Myocyte (in vitro differentiated cells): ENCODE measurements at places on chromosomes 7 and 10.

GRCh38 chr10:118042827-118043242 is 3.9 kb downstream of the RAB11FIP2 start:
- peak; percentile 13 for DNase-seq

DNA sequence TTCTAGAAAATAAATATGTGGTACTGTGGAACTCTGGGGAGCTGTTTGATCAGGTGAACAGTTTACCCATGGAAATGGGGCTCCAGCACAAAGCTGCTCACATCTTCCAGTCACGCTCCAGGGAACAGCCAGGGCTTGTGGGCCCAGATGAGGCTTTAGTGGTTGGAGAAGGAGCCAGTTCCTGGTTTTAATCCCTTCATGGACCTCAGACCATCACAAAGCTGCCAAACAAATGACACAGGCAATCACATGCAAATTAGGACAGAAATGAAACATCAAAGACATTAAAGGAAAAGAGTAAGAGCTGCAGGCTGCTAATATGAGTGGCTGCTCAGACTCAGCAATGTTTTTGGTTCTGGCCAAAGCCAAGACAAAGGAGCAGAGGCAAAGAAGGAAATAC is 2.2 kb upstream of the ATP6V0E2 start:
- DNase-seq = peak; percentile 48

GRCh38 chr10:44922796-44923545 is 11.8 kb downstream of the TMEM72 start:
- DNase-seq = no peak

DNA sequence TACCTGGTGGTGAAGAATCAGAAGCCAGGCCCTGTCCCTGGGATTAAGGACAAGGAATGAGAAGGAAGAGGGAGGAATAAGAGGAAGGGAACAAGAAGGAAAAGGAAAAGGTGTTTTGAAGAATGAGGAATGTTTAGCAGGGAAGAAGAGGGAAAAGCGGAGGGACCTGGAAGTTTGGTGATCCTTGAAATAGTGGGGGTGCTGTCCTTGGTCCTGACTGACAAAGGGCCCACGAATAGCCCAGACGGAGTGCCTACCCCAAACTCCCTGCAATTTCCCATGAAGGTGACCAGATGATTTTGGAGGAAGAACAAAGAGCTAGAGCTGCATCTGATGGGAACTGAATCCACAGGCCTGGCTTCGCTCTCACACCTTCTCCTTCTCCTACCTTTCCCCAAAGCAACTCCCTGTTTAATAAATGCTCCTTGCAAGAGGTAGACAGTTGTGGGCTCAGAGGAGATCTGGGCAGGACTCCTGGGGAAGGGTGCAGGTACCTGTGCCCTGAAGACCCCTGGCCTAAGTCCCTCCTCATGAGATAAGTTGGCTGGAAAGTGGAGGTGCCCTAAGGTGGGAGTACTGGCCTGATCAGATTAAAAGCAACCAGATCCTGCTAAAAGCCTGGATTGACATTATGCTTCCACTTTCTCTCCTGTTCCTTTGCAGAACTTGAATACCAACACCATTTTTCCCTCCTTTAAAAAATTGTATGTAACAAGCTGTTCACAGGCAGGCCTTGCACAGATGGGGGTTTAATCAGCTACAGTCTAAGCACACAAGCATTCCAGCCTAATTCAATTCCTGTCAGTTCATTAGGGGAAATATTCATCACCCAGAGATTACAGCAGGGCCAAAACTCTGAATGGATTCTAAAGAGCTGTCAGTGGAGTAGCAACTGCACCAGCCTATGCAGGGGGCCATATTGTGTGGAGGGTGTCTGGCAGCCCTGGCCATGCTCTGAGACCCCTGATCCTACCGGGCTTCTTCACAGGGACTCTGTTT is 19.4 kb downstream of the KAZALD1 start:
- DNase-seq = peak; percentile 57

DNA sequence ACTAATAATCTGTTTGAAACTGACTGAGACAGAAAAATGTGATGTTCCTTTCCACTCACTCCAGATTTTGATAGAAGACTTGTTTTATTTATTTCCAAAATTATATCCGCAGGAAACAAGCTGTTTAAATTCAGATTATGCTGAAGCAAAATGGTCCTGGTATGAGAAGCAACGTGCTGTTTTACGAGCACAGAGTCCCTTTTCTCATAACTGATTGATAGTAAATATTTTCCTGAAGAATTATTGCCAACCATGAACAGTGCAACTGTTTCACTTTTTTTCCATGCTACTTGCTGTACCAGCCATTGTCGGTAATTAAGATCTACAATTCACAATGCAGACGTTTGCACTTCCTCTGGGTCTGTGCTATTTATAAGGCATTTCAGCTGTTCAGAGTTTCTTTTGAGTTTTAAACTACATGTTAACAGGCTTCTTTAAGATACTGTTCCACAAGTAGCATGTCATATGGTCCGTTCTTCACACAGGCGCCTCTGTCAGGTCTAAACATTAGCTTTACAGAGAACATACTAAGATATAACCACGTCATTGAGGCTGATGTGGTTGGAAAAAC is 103.8 kb downstream of the POLL start:
- no peak for DNase-seq

GRCh38 chr7:31761646-31762045 is 74.6 kb downstream of the PPP1R17 start:
- DNase-seq = no peak

GRCh38 chr7:28293527-28293835 is 112.9 kb upstream of the JAZF1 start:
- no peak for DNase-seq

DNA sequence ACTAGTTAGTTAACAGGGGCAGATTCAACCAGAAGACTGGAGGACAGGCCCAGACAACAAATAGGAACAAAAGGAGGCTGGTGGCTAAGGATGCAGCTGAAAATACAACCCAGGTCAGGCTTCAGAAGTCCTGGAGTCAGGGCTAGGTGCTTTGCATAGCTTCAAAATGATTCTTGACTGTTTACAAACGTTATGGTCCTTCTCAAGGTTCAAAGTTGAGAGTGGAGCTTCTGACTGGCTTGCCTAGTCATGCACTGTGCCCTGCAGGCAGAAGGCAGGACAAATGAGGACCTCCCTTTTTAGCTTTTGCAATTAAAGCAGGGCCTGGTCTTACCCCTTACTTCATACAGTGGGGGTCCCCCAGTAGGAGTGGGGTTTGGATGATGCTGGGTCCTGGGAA is 4.4 kb upstream of the CDH23 start:
- DNase-seq = no peak

GRCh38 chr10:34666008-34666704 is 148.9 kb downstream of the PARD3 start:
- DNase-seq = peak; percentile 88

DNA sequence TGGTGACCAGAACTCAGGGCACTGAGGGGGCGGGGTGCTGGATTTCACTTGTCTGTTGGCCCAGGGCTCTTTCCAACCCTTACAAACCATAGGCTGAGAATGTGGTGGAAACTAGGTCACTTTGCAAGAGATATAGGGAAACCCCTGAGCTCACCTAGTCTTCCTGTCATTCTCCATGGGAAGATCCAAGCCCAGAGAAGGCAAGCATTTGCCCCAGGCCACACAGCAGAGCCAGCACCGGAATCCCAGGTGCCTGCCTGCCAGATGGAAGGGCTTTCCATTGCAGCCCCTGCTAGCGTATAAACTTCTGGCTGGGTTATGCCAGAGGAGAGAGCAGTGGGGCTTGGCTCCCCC is 427 bp downstream of the PYROXD2 start:
- DNase-seq = no peak

- peak; percentile 19 for DNase-seq
Measured at GRCh38 chr7:40733114-40733513, 598.3 kb downstream of the SUGCT start.

- no peak for DNase-seq
Measured at GRCh38 chr7:123598657-123599056, 3.0 kb upstream of the ASB15 start.

DNA sequence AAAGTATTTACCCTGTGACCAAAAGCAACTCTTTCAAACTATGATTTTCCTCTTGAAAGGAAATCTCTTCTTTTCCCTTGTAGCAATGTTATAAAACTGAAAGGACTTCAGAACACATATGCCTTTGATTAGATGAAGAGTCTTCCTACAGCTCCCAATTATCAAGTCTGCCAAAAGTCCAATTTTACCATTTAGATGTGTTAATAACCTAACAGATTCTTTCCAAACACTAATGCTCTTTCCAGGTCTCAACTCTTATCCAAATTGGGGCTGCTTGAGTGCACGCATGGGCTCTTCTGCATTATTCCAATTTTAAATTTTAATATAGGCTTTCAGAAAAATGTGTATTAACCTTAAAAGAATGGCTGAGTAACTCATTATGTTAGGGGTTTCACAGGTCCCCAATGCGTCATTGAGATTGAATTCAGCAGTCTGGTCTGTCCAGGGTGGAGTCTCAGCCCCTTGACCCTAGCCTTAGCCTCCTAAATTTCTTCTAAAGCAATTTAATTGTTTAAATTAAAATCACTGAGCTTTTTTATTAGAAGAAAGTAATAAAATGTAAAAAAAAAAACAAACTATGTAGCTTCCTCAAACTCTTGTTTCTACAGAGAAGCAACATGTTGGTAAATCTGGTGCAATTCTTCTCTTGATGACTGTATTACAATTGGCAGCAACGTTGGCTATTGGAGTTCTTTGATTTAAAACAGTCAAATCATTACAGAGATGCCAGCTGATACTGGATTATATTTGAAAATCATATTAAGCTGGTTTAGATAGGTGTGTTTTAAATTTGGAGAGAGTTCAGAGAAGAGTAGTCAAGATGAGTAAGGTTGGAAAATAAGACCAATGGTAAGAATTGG is 170.4 kb downstream of the DKK1 start:
- no peak for DNase-seq

- peak; percentile 45 for DNase-seq
Measured at GRCh38 chr7:140773104-140773503, 76.6 kb downstream of the NDUFB2 start.

DNA sequence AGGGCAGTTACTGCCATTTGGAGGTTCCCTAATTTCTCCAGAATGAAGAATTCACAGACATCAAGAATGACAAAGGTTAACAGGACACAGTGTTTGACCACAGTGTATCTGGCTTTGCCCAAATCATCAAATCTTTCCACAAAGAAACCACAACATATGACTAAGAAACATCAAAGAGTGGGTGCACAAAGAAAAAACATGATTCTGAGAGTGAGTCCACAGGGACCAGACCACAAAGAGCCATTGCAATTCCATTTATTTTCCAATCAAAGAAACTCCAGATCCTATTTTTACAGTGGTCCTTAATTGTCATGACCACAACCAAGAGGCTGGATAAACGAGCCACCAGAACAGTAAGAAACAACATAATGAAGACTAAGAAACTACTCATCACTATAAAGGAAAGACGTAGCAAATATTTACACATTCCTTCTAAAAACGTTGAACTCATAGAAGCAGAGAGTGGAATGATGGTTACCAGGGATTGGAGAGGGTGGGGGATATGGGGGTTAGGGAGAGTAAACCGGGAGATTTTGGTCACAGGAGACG is 286.5 kb downstream of the DOCK4 start:
- peak; percentile 40 for DNase-seq

- peak; percentile 16 for DNase-seq
Measured at GRCh38 chr10:117609095-117609795, 66.7 kb downstream of the EMX2 start.

GRCh38 chr7:124712017-124712416 is 53.6 kb downstream of the GPR37 start:
- DNase-seq = no peak

- DNase-seq = no peak
Measured at GRCh38 chr10:58813573-58813972, 300.9 kb downstream of the BICC1 start.

GRCh38 chr10:30062090-30062489 is 2.7 kb upstream of the JCAD start:
- no peak for DNase-seq

- DNase-seq = peak; percentile 20
Measured at GRCh38 chr10:8060010-8060703, 5.7 kb downstream of the GATA3 start.

DNA sequence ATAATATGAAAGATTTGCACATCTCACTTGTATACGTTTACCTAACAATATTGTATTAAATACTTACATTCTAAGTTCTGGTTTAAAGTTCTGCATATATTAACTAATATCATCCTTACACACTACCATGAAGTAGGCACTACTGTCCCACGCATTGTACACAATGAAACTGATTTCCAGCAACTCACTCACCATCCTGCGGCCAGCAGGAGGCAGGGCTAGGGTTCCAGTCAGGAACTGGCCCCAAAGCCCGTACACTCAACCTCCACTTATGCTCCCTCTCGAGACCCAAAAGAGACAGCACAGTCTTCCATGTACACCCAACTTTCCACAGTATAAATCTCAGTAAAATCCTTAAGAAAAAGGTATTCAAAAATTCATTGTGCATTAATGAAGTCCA is 41.4 kb downstream of the GRID1 start:
- no peak for DNase-seq

- peak; percentile 25 for DNase-seq
Measured at GRCh38 chr7:90246171-90246570, 1.2 kb downstream of the CFAP69 start.

DNA sequence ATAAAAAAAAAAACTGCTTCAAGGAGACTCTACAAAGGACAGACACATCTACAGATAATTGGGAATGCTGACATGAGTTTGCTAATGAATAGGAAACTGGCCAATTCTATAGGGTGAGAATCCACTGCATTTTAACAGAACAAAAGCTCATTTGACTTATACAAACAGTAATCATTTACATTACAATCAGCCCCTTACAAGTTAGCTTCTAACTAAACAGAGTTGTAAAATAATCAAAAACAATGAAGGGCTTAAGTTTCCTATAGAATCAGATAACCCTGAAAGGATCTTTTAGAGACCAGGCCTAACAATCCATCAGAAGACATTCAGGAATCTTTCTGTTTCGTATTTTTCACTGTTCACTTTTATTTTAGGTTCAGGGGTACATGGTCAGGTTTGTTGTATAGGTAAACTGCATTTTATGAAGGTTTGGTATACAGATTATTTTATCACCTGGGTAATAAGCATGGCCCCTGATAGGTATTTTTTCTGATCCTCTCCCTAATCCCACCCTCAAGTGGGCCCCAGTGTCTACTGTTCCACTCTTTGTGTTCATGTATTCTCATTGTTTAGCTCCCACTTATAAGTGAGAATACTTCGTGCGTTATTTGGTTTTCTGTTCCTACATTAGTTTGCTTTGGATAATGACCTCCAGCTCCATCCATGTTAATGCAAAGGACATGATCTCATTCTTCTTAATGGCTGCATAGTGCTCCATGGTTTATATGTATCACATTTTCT is 131.3 kb upstream of the NOBOX start:
- no peak for DNase-seq

- DNase-seq = no peak
Measured at GRCh38 chr10:52785418-52785817, 12.8 kb upstream of the MBL2 start.

- peak; percentile 54 for DNase-seq
Measured at GRCh38 chr10:78985973-78986818, 82.6 kb upstream of the ZMIZ1 start.

DNA sequence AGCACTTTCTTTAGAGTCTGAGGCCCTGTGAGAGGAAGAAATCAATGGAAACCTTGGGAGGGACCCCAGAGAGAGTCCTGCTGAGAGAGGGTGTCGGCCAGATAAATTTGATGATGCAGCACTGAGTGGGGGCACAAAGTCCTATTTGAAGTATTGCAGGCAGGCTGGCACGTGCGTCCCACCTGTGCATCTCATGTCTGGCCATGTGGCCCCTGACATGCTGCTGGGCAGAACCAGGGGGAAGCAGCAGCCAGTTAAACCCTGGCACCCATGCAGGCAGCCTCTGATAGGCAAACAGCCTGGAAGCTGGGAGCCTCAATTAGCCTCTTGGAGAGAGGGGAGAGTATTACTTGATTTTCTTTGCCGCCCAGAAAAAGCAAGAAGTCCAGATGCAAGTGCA is 180.9 kb downstream of the PLXNA4 start:
- no peak for DNase-seq
